CD4-positive, alpha-beta memory T cell (primary cell): ENCODE measurements at places on chromosomes 3 and 15.

DNA sequence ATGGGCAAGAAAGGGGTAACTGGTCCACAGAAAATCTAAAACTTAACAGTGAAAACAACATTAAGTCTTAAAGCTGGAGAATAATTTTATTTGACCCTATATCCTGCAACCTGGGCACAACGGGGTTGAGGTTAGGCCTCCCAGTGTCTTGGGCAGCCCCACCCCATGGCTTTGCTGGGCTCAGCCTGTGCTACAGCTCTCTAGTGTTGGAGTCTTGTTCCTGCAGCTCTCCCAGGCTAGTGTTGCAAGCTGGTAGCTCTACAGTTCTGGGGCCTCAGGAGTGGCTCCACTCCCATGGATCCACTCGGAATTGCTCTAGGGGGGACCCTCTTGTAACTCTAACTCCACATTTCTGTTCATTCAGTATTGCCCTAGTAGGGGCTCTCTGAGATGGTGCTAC is 24.9 kb upstream of the GNB4 start:
- DNase-seq: no peak

DNA sequence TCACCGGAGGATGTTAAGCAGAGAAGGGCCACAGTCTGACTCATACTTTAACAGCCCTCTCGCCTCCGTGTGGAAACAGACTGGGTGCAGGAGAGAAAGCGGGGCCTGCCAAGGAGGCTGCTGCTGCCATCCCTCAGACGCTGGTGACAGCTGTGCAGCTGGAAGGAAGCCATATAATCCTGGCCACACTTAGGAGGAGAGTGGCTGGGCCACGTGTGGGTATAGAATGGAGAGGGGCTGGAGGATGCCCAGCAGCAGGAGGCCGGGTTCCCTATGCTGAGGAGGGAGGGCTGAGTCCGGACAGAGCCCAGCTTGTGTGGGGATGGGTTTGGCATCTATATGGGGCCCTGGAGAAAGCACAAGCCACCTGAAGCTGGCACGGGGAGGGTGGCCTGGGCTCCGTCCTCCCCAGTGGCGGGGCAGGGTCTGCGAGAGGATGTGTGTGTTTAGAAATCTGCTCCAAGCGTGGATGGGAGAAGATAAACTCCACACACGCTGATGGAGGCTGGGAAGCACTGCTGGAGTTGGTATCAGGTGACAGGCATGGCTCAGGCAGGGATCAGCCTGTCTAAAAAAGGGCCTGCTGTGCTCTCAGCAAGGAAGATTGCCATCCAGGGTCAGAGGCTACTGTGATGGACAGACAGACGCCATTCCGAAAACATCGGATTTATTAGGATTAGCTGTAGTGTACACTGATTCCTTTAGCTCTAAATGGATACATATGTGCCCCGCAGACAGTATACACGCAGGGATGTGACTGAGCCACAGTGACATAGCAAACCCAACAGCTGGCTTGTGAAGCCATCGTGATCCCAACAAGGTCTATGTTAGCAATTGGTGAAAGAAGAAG is 15.9 kb downstream of the ABTB1 start:
- no peak for DNase-seq

- no peak for DNase-seq
Measured at GRCh38 chr3:100019719-100020118, 94.6 kb downstream of the FILIP1L start.

DNA sequence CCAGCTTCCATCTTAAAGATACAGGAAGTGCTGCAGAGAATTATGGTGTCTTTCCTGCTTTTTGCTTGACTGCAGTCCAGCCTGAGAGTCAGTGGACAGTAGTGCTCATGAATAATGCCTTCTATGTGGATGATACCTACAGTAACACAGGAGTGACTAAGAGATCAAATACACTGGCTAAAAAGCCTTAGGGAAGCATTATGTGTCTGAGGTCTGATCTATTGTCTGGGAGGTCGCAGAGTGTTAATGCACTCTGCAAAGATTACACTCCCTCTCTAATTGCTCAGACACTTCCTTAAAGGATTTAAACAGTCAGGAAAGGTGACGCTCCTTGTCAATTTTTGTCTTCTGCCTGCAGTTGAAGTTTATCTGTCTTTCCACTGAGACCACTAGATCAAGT is 183.6 kb downstream of the MCTP2 start:
- no peak for DNase-seq

- no peak for DNase-seq
Measured at GRCh38 chr3:55333046-55333445, 154.1 kb downstream of the WNT5A start.

DNA sequence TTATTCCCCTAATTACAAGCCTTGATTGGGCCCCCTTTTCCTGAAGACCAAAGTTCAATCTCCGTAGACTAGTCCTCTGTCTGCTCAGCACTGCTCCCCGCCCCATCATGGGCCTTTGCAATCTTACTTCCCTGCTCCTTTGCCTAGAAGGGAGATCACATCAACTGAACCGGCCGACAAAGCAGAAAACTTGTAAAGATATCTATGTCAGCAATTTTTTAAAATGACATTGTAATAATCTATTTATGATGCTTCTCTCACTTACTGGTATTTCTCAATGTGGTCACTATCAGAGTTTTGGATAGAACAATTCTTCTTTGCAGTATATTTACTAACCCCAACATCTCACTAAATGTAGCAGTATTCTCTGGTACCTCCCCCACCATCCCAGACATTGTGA is 17.3 kb downstream of the ANAPC13 start:
- no peak for DNase-seq
